Stimulated activated CD4-positive, alpha-beta T cell treated with anti-CD3 and anti-CD28 coated beads, Interleukin-2, amount 100 ng/mL, for 48 hours (primary cell): ENCODE measurements at places on chromosomes 1 and 21.

DNA sequence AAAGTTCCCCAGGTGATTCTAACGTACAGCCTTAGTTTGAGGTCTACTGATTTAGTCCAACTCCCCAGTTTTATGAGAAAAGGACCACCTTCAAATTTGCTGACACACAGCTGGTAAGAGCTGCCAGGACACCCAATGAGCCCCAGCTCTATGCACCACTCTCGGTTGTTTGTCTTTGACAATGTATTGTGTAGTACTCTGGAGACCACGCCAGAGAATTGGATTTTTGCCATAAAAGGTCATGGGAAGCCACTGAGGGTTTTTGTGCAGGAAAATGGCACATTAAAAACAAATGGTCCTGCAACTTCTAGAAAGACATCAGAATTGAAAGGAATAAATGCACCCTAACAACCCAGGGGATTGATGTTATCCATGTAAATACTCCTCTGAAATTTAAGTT, 7.1 kb upstream of the IER5 start:
- DNase-seq = no peak

DNA sequence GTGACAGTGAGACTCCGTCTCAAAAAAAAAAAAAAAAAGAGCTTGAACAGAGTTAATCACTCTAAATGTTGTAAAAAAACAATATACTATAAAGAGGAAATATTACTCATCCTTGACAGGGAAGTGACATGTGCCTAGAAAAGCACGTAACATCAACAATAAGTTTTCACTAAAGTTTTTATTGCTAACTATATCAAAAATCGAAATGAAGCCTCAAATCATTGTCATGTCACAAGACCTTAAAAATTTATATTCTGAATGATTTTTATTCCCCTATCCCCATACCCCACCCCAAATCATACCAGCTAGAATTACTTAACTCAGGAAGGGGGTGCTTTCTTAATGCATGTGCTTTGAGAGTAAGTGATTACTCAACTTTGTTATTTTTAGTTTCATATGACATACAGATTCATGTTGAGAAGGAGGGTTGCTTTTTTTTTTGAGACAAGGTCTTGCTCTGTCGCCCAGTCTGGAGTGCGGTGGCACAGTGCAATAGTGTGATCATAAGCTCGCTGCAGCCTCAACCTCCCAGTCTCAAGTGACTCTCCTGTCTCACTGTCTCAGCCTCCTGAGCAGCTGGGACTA, 53.6 kb upstream of the MUTYH start:
- no peak for DNase-seq

DNA sequence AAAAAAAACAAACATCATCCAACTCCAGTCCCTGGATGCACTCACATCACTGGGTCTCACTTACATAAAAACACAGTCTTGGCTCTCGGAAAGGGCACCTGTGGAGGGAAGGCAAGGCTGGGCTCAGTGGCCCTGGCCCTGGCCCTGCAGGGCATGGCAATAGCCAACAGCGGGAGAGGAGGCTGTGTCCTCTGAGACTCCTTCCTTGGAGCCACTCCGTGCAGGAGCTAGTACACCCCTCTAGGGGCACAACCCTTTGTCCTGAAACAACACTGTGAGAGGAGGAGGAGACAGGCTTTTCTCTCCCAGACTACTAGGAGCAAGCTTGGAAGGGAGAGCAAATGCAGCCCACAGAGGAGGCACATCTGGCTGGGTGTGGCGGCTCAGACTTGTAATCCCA, 28.0 kb downstream of the URB1 start:
- DNase-seq = no peak

GRCh38 chr21:44390886-44391285, 37.5 kb downstream of the TRPM2 start:
- DNase-seq = no peak
